ENCODE measurements at places on chromosomes 3 and 15.
A peak's percentile ranks its signal among the peaks of the same experiment; 100 is the strongest.

DNA sequence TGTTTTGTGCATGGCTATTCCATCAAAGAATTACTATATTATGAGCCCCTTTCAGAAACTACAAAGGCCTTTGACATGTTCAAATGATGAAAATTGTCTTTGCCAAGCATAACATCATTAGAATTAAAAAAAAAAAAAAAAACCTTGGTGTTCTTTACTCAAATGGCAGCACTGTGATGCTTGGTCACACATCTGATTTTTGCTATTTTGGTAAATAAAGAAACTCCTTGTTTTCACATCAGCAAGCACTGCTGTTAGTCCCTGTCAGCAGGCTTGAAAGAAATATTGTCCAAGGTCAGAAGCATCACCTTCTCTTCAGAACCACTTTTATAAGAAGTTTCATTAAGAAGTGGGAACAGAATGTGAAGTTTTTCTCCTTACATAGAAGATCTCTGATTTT lies 537.3 kb downstream of the MFSD1 start:
- DNase-seq, result no peak

DNA sequence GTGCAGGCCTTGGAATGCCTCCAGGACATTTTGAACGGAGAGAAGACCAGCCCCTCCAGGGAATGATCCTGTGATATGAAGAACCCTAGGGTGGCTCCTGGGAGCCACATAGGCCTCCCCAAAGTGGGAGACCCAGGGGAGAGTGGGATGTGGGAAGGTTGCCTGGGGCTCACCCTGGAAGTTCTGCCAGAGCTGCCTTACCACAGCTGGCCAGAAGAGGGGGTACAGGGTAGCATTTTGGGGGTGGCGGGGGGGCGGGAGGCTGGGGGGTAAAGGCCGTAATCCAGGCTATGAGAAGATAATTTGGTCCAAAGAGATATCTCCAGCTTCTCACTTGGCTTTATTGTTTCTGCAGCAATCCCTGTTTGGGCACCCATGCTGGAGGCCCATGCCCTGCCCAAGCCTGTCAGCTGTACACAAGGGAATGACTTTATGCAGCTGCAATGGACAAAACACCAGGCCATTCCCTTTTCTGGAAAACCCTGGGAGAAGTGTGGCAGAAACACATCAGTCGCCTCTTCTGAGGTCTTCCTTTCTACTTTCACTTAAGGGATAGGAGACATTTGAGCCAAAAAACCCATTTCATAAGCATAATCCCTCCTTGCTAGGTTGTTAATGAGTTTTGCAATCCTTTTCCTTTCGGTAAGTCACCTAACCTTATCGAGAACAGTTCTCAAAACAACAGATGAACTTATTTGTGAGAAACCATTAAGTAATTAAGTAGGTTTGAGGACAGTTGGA lies 11.0 kb upstream of the MUSTN1 start:
- DNase-seq, result no peak

DNA sequence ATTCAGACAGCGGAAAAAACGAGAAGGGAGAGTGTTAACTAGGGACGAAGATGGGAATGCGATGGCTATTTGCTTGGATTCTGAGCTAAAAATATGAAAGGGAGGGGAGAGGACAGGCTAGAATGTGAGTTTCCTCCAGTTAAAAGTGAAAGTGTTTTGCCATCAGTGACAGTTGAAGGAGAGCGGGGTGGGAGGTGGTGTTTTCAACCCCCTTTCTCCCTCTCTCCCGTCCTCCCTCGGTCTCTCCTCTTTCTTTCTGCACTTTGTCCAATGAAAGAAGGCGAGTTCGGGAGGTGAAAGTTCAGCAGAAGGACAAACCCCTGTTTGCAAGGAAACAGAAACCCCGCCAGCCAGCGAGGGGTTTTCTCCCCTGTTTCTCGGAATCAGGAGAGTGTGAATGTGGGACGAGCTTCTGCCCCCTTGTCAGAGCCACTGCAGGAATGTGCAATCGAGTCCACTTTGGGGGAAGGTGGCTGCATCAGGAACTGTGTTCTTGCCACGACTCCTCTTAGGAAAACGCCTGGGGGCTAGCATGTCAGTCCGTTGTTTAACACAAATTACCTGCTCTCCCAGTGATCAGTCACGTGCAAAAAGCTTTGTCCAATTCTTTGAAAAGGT lies 975 bp upstream of the FOXP1 start:
- peak; percentile 57 for DNase-seq

DNA sequence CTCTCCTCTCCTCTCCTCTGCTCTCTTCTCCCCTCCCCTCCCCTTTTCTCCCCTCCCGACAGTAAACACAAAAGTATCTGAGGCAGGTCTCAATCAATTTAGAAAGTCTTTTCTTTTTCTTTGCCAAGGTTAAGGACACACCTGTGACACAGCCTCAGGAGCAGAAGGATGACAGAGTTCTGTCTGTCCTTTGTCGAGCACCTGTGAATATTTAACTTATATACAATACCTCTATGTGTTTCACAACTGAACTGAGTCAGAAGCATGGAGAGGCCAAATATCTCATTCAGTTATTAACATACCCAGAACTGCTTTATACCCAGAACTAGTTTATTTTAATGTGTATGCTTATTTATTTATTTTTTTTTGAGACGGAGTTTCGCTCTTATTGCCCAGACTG lies 81.1 kb upstream of the ROBO1 start:
- DNase-seq, result no peak

- no peak for DNase-seq
These were observed 38.9 kb downstream of the ANO10 start for GRCh38 chr3:43582866-43583265.

DNA sequence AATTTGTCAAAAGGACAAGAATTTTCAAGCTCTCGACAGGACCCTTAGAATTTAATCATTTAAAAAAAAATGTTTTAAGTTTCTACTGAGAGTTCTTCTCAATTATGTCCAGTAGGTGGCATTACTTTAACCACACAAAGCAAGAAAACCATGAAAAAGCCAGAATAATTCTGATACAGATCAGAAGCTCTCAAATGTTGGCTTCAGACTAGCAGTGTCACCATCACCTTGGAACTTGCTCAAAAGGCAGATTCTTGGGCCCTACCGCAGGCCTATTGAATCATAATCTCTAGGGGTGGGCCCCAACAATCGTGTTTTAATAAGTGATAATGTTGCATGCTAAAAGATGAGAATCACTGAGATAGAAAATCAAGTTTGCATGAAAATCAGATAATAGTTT lies 99.5 kb upstream of the KCNMB2 start:
- DNase-seq, result no peak

DNA sequence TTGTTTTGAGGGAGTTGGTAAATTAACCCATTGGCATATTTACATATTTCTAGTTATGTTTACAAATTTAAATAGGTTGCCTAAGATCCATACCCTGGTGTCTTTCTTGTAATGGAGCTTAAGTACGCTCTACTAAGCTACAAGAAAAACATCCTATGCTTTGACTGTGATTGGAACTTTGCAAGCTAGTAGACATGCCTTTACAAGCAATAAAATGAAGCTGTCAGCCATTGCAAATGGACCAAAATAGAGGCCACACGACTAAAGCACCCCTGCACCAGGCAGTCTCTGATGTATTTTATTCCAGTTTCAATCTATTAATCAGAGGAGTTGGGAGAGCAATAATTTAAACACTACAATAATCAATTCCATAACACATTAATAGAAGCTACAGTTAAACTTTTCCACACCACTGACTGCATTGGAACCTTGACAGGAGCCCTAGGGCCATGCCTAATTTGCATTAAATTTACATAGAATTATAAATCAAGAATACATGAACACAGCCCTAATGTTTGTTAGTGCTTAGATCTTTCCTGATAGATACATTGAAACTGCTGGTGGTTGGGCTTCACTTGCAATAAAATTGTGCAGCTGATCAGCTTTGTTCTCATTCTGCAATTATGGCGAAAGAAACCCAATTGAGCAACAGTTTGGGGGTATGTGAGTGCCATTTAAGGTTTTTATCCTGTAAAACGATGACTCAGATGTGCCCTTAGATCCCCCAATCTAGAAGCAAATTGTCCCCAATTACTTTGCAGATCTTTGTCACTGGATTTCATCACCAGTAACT lies 360.1 kb downstream of the LSAMP start:
- DNase-seq, result no peak

GRCh38 chr15:39391230-39391629 lies 189.6 kb upstream of the THBS1 start:
- DNase-seq, result no peak

DNA sequence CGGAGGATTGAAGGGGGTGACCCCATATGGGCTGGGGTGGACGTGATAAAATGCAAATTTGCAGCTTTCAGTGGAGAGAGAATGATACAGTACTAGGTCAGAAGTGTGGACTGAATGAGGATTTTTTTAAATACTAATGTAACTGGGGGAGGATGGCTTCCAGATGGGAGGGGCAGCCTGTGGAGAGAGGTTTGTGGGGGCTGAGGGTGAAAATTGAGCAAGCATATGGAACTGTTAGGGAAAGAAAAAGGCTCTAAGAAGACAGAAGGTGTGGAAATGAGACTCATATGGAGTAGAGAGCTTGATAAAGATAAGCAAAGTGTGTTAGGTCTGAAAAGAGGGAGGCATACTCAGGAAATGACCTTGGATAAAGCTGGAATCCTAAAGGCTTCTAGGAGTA lies 926.4 kb downstream of the IGSF11 start:
- no peak for DNase-seq

- DNase-seq, result no peak
These were observed 44.1 kb downstream of the CPN2 start for GRCh38 chr3:194306771-194307640.

DNA sequence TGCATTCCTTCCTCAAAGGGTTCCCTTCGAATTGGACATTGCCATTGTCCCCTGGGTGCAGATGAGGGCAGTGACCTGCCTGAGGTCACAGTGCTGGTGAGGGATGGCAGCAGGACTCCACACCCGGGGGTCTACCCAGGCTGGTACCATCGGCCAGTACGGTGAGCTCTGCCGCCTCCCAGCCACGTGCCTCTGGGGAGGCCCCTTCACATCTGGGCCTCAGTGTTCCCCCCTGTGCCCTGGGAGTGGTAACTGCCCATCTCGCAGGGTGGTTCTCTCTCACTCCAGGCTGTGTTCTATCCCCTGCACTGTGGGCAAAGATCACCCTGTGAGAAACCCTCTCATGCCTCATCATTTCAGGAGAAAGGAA lies 99.4 kb upstream of the IQSEC1 start:
- DNase-seq, result no peak

- no peak for DNase-seq
These were observed 77.5 kb downstream of the TBC1D5 start for GRCh38 chr3:17664923-17665322.

- DNase-seq, result no peak
These were observed 2.0 kb upstream of the TOPBP1 start for GRCh38 chr3:133663569-133664313.

DNA sequence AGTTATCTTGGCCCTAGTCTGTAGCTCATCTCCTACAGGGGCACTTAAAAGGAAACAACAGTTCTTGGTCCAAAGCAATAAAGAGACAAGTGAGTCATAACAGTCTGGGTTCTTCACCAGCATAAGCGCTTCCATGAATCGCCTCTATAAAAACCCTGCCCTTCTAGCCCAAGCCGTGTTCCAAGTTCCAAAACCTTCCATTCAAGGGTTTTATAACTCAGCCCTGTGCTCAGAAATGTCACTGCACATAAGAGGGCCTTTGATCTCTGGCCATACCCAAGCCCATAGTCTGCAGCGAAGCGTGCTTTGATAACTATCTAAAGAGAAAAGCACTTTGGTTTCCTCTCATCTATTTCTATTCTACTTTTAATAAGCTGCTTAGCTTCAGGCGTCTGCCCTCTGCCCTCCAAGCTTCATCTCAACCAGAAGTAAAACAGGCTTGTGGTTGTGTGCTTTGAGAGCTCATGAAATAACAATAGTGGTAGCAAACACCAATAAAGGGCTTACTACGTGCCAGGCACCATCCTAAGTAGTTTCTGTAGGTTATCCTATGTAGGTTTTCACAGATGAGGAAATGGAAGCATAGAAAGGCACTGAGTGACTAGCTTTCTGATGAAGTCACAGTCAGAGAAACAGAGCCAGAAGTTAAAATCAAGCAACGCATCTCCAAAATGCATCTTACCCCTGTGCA lies 64.0 kb upstream of the AKAP13 start:
- DNase-seq, result no peak

DNA sequence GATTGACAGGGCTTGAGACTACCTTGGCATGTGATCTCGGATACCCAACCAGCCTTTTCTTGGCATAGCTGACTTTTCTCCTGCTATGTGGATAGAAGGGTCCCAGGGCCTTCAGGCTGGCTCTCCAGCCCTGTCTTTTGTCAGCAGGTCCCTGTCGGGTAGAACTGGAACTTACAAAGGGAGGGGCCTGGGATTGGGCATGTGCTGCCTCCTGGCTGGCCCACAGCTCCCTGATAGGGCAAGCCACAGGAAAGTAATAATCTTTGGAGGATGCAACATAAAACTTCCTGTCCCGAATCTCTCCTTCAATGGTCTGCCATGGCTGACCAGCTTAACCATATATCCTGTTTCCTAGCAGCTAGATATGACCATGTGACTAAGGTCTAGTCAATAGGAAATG lies 89.1 kb downstream of the ABHD5 start:
- DNase-seq, result no peak

GRCh38 chr3:89690646-89691045 lies 583.2 kb downstream of the EPHA3 start:
- DNase-seq, result no peak
